ENCODE measurements at places on chromosomes 1 and 21.
A peak's percentile ranks its signal among the peaks of the same experiment; 100 is the strongest.

DNA sequence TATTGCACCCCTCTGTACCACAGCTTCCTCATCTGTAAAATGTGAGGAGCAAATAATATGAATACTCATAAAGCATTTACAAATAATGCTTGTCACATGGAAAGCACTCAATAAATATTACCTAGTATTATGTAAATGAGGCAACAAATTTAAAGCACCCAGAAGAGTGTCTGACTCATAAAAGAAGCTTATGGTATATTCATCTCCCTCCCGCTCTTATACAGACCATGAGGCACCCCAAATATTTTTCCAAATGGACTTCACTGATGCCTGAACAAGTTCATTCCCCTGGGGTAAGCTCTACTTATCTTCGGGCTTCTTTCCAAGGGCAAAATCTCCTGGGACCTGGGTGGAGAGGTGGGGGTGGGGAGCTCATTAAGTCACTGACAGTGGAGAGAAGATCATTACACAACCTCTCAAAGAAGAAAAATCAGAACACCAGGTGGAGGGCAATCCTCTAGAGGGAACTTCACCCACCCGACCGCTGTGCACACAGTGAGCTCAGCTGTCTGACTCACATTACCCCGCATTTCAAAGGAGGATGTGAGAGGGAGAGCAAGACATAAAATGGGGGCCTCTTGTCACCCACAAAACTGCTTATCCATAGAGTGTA, 166.2 kb downstream of the ASTN1 start:
- peak; percentile 18 for DNase-seq

- no peak for DNase-seq
Observed at GRCh38 chr1:15141935-15142539, 11.5 kb upstream of the TMEM51 start.

DNA sequence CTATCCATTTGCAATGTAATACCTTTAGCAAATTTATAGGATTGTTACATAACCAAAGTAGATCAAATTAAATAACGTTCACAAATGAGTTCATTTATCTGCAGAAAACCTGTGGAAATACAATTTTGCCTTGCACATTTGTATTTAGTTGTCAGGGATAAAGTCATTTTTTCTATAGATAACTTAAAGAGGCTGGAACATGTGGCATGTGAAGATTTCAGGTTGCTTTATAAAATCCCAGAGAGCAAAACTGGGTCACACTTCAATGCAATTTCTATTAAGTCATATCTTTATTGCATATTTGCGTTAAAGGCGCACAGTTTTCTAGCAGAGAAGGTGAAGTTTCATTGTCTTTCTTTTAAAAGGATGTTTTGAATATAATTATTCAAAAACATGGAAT, 342.4 kb downstream of the USP25 start:
- DNase-seq: no peak

- no peak for DNase-seq
Observed at GRCh38 chr1:160581961-160582360, 2.7 kb upstream of the CD84 start.

Data from cardiac muscle cell (in vitro differentiated cells and primary cell).